Stimulated activated CD8-positive, alpha-beta memory T cell treated with anti-CD3 and anti-CD28 coated beads, Interleukin-4, amount 100 ng/mL, for 1 hour (primary cell): ENCODE measurements at places on chromosomes 4 and X.

DNA sequence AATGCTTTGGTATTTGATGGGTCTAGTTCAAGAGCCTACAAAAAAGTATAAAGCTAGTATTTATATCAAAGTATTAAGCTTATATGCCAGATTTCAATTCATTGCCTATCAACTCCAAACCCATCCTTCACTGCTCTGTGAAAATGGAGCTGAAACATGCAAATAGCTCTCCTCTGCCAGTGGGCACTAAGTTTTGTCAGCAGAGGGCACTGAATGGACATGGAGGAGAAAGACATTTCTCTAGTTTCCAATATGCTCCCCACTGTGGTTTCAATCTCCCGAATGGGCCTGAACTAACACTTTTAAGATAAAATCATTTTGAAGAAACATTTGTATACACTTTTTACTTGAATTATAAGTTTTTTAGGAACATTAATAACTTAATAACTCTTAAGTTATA lies 12.4 kb downstream of the PPID start:
- no peak for DNase-seq

GRCh38 chrX:13485167-13485566 lies 84.2 kb upstream of the EGFL6 start:
- no peak for DNase-seq

GRCh38 chr4:158481811-158482210 lies 39.9 kb upstream of the RXFP1 start:
- no peak for DNase-seq

- DNase-seq, result no peak
Measured at GRCh38 chr4:4386736-4387392, at the start of gene NSG1. NSG1 (plus strand) TSS chr4:4387102; CDS start chr4:4387630, 528 bp downstream.

DNA sequence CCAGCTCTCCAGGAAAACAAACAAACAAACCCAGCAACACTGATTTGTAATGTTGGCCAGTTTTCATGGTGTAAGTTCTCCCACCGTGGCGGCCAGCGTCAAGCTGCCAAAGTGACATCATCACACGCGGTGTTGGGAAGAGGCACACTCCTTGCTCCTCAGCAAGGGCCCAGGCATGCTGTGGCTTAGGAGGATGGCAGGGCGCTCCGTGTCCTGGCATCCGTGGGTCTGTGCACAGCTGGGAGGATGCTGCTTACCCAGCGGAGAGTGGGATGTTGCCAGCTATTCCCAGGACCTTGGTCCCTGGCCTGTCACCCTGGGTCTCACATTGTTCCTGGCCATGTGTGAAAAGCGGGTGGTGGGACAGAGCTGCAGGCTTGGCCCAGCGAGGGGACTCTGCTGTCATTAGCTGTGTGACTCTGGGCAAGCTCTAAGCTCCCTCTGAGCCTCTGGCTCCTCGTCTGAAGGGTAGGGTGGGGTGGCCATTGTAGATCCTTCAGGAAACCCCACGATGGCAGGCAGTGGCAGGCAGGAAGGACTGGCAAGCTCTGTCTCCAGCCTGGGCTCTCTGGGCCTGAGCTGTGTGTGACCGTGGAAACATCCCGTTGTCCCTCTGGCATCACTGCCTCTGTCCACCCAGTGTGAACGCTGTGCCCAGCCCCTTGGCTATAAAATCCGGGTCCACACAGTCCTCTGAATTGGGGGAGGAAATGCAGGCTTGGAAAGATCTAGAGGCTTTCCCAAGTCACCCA lies 10.8 kb downstream of the PSAPL1 start:
- DNase-seq, result no peak

- DNase-seq, result no peak
Measured at GRCh38 chr4:60216752-60217151, 983.4 kb upstream of the ADGRL3 start.

- no peak for DNase-seq
Measured at GRCh38 chr4:14478504-14478903, 523.8 kb upstream of the CPEB2 start.

- peak; percentile 23 for DNase-seq
Measured at GRCh38 chr4:26197018-26197779, 123.6 kb upstream of the RBPJ start.

DNA sequence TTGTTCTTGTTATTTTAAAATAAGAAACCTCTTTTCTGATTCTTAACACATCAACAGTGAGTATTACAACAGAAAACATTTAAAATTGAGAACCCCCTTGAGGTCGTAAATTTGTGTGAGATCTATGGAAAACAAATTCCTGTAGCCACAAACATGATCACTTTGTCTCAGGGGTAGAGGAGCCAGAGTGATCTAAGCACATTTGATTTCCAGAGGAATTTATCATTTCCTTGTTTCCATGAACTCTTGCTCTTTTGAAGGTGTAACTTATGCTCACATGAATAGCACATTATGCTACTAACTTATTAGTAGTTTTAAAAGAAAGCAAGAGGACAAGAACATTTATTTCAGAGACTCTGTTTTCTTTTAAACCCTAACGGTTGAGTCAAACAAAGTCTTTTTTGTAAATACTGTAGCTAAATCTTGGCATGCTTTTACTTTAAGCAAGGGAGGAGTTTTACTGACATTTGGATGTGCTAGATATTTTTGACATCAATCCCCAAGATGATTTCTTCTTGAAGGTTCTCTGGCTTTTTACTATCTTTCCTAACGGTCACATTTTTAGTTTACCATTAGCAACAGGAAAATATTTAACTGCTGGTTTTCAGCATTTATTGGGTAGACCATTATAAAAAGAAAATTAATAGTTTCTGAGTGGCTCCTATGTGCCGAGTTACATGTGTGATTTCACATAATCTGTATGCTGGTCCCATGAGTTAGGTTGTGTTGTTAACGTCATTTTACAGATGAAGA lies 27.9 kb upstream of the ZCCHC12 start:
- no peak for DNase-seq

DNA sequence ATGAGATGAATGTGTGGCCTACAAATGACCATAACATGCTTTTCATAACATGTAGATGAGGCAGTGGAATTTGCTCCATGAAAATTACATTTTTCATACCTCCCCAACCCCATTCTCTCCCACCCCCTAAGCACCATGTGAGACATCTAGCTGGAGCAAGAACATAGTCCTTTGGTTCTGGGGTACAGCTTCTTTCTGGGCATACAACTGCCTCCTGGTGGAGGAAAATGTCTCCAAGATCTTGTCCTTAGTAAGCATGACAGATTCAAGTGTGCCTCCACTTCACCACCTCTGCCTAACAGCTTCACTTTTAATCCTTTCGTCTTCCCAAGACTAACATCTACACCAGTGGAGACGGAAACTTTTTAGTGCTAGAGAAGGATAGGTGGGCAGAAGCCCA lies 8.0 kb downstream of the EXOC1L start:
- DNase-seq, result no peak

- DNase-seq, result no peak
Measured at GRCh38 chrX:47321386-47321785, 49.0 kb upstream of the ZNF157 start.

GRCh38 chr4:140789759-140790158 lies 33.6 kb upstream of the TBC1D9 start:
- DNase-seq, result no peak

DNA sequence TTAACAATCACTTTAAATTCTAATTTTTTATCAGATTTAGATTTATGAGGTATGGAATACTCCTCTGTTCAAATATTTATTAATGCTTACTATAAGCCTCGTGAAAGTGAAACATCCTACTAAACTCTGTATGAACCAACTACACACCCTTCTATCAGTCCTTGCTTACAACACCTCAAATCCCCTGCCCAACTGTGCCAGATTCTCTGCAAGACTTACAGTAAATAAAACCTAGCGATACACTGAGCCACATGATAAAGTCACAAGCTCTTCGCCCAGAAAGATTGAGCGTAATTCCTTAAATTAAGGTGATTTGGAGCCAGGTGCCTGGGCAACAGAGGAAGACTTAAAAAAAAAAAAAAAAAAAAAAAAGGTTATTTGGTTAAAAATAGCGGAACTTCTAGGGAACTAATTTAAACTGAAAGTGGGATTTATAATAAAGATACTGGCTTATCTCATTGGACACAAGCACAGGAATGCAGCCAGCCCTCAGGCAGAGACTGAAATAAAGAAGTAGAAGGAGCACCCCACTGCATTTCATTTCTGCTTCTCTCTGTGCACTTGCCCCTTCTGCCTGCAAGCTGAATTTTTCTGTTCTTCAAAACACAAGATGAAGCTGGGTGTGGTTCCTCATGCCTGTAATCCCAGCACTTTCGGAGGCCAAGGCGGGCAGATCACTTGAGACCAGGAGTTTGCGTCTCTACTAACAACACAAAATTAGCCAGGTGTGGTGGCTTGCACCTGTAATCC lies 17.5 kb upstream of the C4orf36 start:
- DNase-seq, result no peak

DNA sequence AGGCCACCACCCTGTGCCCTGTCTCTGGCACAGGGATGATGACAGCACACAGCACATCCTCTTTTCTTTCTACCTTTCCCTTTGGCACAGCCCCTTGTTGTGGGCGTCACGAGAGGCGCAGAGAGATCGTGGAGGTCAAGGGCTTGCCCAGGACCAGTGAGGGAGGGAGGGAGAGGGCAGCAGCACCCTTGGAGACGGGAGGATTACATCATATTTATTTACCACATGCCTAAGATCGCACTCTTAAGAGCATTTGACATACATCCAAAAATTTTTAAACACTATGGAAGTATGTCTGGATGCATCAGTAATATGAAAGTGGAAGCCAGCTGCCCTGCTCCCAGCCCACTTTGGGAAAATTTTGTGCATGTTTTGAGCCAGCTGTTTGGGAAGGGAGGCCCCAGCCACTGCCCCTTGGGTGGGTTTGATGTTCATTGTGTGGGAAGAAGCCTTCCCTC lies 12.7 kb downstream of the WFS1 start:
- DNase-seq, result no peak

GRCh38 chr4:55524844-55525571 lies 21.7 kb downstream of the CLOCK start:
- DNase-seq, result no peak

- no peak for DNase-seq
Measured at GRCh38 chrX:143683486-143683885, 37.1 kb downstream of the SPANXN2 start.

GRCh38 chr4:20565075-20565721 lies 135.1 kb upstream of the PACRGL start:
- DNase-seq, result no peak

DNA sequence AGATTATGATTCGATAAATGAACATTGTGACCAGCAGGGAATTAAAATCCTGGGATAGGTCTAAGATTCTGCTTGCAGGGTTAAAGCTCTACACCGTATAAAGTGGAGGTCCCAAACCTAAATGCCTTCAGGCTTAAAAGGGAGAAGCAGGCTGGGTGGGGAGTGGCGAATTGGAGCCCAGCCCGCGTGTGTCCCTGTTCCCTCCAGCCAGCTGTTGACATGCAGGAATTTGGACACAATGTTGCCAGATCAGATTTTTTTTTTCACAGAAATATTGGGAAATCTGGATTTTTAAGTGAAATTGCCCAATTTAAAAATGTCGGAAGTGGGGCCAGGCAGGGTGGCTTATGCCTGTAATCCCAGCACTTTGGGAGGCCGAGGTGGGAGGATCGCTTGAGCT lies 60.5 kb downstream of the ELF4 start:
- DNase-seq, result no peak

DNA sequence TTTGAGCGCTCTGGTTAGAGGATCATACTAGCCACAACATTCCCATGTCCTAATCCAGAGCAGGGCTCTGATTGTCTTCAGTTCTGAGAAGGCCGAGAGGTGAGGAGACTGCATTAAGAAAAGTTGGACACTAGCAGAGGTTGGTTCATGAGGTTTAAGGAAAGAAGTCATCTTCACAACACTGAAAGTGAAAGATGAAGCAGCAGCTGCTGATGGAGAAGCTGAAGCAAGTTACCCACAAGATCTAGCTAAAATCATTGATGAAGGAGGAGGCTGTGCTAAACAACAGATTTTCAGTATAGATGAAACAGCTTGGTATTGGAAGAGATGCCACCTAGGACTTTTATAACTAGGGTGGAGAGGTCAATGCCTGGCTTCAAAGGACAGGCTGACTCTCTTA lies 36.8 kb downstream of the RAP1GDS1 start:
- no peak for DNase-seq

DNA sequence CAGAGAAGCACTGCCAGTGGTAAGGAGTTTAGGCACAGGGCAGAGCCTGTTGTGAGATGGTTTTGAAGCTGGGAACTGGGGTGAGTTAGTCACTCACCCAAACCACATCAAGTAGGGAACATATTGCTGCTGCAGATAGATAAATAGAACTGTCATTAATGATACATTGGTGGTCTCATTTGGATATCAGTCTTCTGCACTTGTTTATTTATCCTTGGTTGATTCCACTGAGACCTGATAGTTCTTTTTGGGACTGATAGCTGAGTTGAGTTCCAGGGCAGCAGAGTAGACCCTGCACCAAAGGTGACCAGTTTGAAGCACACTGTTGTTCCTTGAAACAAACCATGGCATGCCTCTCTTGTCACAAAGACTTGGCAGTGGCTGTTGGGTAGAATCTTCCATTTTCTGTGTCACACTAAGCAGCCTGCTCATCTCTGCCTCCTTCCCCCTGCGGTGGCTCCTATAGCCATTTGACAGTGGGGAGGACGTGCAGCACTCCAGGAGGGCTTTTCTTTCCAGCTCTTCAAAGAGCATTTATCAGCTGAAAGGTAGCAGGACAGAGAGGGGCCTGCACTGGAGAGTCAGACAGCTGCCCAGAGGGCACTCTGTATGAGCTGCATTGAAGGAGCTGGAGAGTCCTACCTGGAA lies 59.7 kb upstream of the TMEM164 start:
- no peak for DNase-seq

GRCh38 chrX:45031830-45032378 lies 158.9 kb downstream of the KDM6A start:
- DNase-seq, result no peak

GRCh38 chr4:127251423-127251822 lies 381.3 kb upstream of the INTU start:
- DNase-seq, result no peak

GRCh38 chr4:178316211-178316610 lies 874.0 kb upstream of the AGA start:
- no peak for DNase-seq

GRCh38 chr4:102008711-102009110 lies 218.2 kb downstream of the BANK1 start:
- DNase-seq, result no peak

GRCh38 chr4:180860089-180860720 lies 1383.0 kb upstream of the TENM3 start:
- no peak for DNase-seq

DNA sequence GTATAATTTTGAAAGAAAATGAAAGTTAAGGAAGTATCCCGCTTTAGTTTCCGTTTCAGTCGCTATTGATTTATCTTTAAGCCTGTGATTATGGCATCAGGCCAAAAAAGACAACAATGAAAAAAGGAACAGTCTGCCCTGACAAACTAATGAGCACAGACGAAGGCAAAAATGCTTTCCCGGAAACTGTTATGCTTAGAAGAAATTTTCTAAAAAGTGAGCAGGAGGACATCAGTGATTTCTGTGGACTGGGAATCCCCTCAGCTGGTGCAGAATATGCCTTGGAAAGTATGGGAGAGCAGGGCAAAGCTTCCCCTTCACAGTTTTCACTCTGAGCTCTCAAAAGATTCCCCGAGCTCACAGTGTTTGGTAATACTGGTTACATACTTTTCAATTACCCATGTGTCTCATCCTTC lies 5.1 kb upstream of the CXCL10 start:
- no peak for DNase-seq

GRCh38 chr4:76690906-76691275 lies 207.1 kb downstream of the SOWAHB start:
- DNase-seq, result no peak

GRCh38 chr4:104859601-104860237 lies 287.0 kb upstream of the TET2 start:
- no peak for DNase-seq
